GM12892 (cell line): ENCODE measurements at places on chromosomes 12 and 14.

GRCh38 chr12:60684988-60685655 is 1089.3 kb downstream of the SLC16A7 start:
- no peak for DNase-seq

DNA sequence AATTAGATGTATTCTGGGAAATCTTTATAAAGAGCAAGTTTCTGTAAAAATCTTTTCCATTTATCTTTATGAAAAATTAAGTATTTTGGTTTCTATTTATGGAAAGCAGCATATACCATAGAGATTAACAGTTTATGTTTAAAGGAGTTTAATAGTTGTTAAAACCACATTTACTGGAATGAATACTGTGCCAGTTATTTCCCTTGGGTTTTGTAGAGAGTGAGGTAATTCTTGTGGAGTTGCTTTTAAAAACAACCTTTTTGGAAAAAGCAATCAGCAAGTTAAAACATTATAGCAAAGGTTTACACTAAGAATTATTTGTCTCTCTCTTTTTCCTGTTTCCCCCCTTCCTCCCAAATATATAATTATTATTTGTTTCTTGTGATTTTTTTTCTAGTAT is 34.9 kb downstream of the AEBP2 start:
- DNase-seq = no peak

DNA sequence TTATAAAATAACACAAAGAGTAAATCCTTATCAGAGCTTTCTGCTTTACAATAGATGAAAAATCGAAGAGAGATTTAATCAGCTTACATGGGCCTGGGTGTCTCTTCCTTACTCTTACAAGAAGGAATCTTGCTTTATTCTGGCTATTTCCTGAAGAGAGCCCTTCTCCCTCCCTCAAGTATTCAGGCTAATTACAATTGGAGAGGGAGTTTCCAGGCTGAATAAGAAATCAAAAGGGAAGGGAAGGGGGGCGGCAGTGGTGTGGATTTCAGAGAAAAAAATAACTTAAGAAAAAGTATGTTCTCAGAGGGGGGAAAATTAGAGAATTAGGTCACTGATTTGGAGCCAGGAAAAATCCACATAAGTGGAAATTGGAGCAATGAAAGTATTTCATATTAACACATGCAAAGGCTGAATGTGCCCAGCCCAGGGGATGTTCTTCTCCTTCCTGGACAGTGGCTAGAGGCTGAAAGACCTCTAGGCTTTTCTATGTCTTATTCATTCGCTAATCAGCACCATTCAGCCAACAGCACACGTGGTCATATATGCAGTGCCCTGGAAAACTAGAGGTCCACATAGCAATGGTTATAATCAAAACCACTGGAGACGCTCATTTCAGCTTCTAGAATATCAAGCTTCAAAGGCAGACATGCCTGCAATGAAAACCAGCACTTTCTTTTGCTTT is 158.9 kb upstream of the BTG1 start:
- DNase-seq = no peak

GRCh38 chr12:132698341-132698740 is 11.0 kb downstream of the PXMP2 start:
- DNase-seq = no peak

- no peak for DNase-seq
Observed at GRCh38 chr12:89882050-89882449, 173.4 kb upstream of the ATP2B1 start.

- no peak for DNase-seq
Observed at GRCh38 chr14:69081271-69081670, 71.6 kb downstream of the DCAF5 start.

DNA sequence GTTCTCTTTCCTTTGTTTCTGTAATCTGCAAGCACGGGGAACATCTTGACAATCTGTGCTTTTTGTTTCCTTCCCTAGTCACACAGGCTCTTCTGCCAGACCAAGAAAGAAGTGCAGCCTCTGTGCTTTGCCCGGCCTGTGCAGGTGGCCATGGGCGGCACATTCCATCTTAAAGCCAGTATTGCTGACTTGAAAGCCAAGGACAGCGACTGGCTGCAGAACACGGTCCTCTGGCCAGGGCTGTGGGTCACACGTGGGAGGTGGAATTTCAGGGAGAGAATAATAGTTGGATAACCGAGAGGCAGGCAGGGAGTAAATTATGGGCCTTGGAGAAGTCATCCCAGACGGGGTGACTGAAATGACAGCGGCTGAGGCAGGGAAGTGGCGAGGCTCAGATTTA is 24.8 kb downstream of the FNTB start:
- no peak for DNase-seq

- no peak for DNase-seq
Observed at GRCh38 chr14:56703947-56704346, 106.3 kb downstream of the OTX2 start.

- no peak for DNase-seq
Observed at GRCh38 chr12:108634341-108634751, 652 bp upstream of the SELPLG start.

DNA sequence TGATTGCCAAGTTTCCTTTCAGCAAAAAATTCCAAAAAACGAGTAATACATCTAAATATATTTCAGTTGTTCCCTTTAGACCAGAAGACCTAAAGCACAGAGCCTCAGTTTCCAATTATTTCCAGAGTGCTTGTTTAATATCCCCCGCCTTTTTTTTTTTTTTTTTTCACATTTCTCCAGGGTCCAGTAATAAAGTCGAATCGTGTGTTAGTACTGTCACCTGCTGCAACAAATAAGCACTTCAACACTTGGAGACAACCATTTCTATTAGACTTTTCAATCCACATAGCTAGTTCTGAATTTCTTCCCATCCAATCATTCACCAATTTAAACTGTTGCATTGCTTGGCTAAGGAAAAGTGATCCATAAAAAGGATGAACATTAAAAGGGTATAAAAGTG is 13.6 kb downstream of the PDE6H start:
- no peak for DNase-seq

DNA sequence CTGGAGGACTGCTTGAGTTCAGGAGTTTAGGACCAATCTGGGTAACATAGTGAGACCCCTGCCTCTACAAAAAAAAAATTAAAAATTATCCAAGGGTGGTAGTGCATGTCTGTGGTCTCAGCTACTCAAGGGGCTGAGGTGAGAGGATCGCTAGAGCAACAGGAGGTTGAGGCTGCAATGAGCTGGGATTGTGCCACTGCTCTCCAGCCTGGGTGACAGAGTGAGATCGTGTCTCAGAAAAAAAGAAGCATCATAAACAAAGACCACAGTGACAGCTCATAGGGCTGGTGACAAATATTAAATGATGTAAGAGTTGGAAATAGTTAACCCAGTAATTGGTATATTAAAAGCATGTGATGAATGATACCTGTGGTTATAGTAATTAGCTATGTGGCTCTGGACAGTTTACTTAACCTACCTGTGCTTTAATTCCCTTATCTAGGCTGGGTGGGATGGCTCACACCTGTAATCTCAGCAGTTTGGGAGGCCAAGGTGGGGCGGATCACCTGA is 68.0 kb downstream of the GSC start:
- DNase-seq = no peak

DNA sequence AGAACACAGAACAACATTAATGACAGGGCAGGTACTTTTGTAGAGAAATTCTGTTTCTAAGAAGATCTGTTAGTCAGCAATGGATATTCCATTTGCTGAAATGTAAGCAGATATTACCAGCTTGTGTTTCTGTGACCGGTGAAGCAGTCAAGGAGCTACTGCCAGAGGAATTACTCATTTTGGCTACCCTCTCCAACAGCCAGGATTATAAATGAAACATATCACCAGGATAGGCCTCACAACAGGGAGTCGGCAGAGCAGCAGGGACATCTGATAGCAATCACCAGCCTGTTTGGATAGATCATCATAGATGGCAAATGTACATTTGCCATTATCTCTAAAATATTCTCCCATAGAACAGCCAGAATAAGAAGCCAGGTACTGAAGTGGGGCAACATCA is 440.7 kb downstream of the KCNH5 start:
- no peak for DNase-seq

DNA sequence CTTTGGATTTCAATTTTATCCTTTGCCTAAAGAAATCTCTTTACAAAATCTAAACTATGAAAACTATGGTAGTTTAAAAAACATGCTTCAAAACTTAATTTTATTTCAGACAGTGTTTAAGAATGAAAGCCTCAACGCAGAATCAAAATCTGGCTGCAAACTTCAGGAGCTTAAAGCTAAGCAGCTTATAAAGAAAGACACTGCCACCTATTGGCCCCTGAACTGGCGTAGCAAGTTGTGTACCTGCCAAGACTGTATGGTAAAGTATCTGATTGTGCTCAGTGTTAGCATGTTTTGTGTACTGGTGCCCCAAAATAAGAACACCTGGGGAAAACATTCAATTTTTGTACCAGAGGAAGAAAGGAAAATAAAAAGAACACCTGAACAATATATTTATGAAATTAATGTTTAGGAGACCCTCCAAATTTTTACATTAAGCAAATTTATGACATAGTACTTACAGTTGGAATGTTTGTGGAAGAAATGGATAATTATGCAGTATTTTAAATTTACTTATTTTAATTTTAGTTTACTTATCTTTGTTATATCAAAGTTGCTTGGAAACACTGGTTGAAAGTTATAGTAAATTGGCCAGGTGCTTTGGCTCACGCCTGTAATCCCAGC is 12.2 kb downstream of the UBR7 start:
- no peak for DNase-seq

- DNase-seq = no peak
Observed at GRCh38 chr12:90842477-90842876, 112.5 kb downstream of the CCER1 start.

DNA sequence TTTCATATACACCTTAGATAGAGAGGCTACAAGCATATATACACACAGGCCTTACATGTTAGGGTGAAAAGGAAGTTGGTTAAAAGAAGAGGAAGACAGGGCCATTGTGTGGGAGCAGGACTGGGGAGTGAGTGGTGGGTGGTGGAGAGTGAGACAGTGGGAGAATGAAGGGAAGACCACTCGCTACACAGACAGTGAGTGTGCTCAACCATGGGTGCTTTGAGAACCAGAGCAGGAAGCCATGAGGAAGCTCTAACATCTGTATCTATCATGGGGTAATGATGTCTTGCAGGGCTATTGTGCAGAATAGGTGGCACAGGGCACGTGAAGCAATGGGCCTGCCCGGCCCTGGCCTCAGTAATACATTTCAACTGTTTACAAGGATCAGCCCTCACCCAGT is 11.4 kb upstream of the KRT74 start:
- no peak for DNase-seq

- no peak for DNase-seq
Observed at GRCh38 chr14:81176241-81176640, 44.5 kb downstream of the GTF2A1 start.

DNA sequence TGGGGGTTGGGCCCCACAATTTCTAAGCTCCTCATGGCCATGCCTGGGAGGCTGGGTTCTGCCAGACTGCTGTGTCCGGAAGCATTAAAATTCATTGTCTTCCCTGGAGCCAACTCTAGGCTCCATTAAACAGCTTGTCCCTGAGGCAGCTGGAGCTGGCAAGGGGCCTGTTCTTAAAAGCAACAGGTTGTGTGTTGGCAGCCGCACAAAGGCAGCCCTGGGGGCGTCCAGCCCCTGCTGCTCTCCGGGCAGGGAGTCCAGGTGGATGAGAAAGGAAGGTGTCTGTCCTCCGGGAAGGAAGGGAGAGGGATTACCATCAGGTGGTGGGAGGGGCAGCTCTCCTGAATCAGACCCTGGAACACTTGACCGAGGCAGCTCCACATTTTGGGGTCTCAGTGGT is 98.9 kb downstream of the CHST11 start:
- DNase-seq = no peak

DNA sequence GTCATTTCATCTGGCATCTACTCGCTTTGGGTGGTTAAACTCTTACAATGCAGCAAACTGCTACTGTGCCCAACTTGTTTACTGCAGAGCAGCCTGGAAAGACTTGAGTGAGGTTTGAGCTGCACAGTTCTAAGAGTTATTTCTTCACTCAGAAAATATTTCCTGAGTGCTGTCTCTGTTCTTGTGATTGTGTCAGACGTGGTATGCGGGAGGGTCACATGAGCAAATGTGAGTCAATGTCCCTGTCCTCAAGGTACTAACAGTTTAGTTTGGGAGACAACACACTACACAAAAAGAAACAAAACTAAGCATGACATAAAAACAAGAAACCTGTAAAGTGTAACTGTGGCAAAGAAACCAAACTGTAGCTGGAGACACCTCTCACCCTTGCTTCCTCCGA is 32.4 kb downstream of the FLVCR2 start:
- DNase-seq = no peak

GRCh38 chr14:88272390-88273269 is 50.4 kb downstream of the KCNK10 start:
- DNase-seq = no peak
